ENCODE measurements at places on chromosomes 3 and 15.
A peak's percentile ranks its signal among the peaks of the same experiment; 100 is the strongest.

DNA sequence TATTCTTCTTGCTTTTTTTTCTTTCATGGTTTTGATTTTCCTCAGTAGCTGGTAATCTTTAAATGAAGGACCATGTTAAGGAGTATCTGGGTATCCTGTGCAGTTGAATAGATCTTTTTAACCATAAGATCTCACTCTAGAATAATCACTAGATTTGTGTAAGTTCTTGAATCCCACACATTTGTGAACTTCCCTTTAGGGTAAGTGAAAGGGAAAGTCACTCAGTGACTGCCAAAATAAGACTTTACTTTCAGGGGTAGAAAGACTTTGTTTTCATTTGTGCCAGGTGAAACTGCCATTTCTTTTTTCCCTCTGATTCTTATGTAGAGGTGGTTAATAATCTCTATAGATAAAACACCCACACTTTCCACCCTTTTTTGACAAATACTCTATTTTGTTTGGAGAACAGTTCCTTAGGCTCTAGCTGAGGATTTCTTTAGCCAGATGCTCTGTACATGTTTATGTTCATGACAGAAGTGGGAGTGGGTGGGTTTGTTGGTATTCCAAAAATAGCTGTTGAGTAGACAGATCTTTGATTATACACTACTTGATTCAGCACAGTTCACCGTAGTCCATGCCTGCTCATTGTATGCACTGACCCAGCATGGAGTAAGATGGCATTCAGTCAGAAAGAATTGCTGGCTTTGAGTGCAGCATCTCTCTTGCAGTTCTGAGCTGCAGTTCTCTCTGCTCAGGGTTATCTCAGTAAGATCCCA, 28.5 kb downstream of the LRRC49 start:
- no peak for DNase-seq

GRCh38 chr3:63582943-63583500, 69.5 kb upstream of the SNTN start:
- no peak for DNase-seq

DNA sequence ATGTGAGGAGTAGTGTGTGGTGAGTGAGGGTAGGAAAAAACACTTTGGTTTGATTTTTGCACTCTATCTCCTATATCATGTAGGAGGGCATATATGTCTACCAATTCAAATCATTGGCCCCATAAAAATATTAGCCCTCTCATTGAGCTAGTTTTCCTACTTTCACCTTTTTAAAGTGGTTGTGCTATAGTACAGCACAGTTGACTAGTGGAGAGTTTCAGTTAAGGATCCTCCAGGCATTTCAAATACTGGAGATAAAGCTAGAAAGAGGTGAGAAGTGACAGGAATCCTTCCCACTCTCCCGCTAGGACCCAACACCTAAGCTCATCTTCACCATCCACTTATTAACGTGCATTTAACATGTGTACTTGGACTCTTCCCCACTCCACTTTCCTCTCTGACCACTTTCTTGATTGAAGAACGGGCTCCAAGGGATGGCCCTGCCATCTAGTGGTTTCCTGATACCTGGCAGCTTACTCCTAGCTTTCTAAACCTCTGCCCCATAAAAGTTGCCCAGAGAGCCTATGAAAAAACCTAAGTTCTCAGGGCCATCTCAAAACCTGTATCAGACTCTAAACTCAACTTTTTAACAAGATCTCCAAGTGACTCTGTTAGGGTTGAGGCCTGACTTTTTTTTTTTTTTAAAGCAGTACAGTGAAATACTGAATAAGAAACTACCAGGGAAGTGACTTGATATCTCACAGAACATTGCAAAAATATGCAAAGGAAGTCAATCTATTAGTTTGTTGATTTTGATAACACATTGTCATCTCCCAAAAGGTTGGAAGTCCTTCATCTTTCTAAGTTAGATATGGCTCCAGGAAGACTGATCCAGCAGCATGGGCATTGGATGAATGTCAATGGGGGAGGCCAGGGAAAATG, 17.9 kb downstream of the IL12A start:
- peak; percentile 68 for DNase-seq

GRCh38 chr3:120956143-120956542, 48.1 kb downstream of the STXBP5L start:
- DNase-seq = no peak
